Right renal pelvis (tissue), 4 donors: ENCODE measurements at places on chromosomes 6 and 20. TPM values are rescaled to one million over a fixed set of nuclear protein-coding genes. Genes with fewer than 3 reads are reported as not detected.

DNA sequence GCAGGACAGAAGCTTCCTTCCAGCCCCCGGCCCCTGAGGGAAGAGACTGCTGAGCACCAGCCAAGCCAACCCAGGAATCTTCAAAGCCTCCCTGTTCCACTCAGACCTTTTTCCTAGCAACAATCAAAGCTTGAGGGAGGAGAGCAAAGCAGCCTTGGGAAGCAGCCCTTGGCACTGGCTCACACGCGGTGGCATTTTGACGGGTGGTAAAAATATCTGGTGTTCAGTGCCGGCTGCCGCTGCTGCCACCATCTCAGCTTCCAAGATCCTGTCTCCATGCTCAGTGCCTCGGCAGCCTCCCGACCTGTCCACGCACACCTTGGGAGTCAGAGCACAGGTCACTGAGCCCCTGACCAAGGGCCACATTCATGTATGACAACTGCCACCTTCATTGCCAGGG lies 170.1 kb downstream of the LRFN2 start:
- no peak for DNase-seq

The ID4 gene
- polyA plus RNA-seq: 169 TPM

DNA sequence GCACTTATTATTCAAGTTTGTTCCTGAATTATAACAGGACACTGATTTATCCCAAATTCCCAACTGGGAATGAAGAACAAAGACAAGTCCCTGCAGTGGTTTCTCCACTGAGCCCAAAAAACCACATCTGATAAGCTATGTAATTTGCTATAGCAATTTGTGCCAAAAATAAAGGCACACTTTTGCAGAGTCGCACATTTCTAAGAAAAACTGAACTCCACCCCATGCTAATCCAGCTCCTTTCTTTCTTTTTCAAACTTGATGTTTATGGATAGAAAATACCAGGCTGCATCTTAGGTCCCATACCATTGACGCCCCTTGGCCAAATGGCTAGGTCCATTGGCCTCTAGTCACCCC lies 170.2 kb upstream of the CITED2 start:
- no peak for DNase-seq

DNA sequence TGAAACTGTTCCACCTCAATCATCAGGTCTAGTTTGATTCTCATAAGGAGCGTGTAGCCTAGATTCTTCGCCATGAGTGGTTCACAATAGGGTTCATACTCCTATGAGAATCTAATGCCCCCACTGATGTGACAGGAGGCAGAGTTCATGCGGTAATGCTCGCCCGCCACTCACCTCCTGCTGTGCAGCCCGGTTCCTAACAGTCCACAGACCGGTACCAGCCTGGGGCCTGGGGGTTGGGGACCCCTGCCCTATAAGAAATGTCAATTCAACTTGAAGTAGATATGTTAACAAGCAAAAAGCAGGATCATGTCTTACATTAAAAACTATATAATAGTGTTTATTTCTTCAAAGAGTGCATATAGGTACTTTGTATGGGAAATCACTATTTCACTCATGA lies 216.5 kb downstream of the COL19A1 start:
- DNase-seq: no peak

DNA sequence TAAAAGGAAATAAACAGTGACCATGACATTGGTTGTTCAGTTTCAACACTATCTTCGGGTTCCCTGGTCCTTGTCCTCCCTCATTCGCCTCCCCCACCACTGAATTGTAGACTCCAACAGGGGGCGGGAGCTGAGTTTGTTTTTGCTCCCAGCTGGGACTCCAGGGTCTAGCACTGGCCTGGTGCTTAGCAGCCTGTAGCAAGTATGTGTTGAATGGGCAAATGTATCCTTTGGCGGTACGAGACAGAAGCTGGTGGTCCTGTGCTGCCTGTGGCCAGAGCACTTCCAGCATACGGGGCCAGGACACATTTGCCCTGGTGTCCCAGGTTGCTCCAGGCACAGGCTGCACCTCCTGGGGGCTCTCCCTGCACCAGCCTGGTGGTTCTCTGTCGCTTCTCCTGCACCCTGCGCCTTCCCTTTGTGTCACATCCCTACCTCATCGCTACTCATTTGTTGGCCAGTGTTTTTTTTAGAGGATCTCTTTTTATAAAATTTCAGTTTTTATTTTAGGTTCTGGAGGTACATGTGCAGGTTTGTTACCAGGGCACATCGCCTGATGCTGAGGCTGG lies 40.1 kb downstream of the PHACTR3 start:
- DNase-seq: no peak

- no peak for DNase-seq
These were observed 1.8 kb downstream of the TUBE1 start for GRCh38 chr6:112085286-112086065.

DNA sequence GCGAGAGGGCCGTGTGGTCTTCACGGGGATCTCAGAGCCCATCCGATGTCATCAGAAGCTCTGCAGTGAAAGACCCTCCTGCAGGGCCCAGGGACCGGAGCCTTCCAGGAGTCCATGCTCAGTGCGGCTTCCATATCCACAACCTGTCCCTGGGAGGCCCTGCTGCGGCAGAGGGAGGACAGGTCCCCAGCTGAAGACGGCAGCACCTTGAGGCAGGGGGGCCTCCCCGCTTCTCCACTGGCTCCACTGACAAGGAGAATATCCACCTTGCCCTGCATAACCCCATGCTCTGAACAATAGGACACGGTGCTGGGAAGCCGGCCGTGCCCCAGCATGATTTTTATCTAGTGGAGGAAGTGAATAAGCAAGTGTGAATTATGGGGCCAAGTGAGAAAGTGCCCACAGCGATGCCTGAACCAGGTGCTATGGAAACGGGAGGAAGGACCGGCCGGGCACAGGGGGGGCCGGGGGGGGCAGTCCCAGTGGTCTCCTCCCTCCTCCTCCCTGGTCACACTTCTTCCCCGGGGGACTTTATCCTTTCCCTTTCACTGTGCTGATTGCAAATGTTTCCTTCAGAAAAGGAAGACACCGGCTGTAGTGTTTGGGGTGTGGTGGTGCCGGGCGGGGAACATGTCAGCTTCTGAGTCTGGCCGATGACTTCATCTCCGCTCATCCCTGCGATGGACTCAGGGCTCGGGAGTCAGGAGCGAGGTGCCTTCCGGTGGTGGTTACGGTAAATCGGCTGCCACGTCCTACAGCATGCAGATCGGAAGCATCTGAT lies 225.1 kb downstream of the ERMARD start:
- DNase-seq: no peak

DNA sequence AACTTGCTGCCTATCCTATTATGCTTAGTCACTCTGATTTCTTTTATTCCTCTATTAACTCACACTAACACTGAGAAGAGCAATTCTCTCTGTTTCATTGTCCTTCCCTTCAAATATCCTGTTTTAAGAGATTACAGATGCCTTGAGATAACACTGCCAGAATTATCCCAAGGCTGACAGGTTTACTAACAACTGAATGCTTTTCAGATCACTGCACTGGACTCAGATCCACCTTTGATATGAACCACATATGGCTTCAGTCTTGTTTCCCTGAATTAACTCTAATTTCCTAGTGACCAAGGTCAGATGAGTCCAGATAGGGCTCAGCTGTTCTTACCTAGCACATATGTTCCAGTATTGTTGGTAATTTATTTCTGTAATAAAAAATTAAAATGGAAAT lies 633.1 kb downstream of the GRIK2 start:
- DNase-seq: no peak

GRCh38 chr6:134680021-134680420 lies 269.9 kb downstream of the ALDH8A1 start:
- DNase-seq: no peak

The SLC35F1 gene
- 3.9 TPM for polyA plus RNA-seq

DNA sequence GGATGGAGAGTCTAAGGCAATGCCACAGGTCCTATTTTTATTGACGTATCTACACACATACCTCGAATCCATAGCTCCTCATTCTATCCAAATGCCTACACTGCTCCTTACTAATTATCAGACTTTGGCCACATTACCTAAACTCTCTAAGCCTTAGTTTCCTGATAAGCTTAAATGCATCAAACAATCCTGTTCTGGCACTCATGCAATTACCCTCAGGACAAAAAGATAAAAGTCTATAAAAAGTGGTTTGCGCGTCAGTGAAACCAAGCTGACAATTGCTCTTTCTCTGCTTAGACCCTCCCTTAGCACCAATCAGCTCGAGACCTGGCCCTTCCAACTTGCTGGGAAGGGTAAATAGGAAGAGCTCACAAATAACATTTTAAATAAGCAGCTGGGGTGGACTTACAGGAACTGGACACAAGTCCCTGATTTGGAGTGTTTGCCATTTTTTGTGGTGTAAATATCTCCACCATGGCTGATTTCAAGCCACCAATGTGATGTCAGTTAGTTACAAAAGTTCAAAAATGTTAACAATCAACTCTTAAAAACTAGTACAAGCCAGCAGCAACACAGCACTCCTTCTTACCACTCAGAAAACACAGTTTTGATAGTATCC lies 7.2 kb upstream of the PLEKHG1 start:
- no peak for DNase-seq
